ENCODE measurements at places on chromosomes 2 and 18.

DNA sequence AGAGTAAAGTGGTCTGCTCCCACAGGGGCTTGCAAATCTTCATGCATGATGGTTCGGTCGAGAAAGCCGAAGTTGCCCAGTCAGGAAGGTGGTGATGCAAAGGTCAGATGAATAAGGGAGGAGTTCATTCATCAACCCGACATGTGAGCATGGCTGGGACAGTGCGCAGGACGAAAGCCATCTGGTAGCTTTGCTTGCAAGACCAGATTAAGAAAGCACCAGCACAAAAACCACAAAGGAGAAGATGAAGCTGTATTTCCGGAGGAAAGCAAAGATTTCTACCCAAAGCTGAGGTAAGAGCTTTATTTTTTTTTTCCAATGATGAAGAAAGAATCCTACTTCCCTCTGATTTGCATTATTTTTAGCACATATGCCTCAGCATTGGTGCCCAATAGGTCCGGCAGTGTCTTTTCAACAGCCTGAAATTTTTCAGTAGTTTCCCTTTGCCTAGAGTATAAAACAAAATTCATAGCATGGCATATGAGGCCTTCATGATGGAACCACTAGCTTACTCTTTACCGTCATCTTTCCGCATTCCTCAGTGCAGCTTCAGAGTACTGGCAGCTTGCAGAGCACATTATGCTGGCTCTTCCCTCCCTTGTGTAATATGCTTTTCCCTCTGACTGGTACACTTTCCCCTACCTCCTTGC lies 112.0 kb upstream of the THOC1 start:
- no peak for DNase-seq

DNA sequence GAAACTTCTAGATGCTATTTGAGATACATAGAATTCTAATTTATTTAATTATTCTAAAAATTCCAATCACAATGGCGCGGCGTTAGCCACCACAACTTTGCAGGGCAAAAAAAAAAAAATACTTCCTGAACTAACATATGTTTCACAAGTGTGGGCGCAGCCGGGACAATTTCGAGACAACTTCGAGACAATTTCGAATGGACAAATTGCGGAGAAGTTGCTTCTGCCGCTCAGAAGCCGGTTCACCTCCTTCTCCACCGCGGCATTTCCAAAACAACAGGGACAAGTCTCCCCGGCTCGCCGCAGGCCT lies 842 bp downstream of the PAX3 start:
- no peak for DNase-seq

- DNase-seq: no peak
Observed at GRCh38 chr2:200408428-200409316, 101.2 kb downstream of the KCTD18 start.

DNA sequence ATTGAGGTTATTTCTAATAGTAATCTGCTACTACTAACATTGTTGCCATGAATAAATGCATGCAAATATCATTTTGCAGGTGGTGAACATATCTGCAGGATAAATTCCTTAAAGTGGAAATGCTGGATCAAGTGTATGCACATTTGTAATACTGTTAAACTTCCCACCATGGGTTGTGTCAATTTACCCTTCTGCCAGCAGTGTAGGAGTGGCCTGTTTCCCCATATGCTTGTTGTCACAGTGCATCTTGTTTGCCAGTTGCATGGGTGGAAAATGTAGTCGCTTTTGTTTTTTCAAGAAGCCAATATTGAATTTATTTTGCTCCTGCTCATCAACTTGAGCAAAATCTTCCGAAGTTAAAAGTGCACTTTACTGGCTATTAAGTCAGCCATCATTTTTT lies 139.0 kb upstream of the ACKR3 start:
- DNase-seq: no peak

DNA sequence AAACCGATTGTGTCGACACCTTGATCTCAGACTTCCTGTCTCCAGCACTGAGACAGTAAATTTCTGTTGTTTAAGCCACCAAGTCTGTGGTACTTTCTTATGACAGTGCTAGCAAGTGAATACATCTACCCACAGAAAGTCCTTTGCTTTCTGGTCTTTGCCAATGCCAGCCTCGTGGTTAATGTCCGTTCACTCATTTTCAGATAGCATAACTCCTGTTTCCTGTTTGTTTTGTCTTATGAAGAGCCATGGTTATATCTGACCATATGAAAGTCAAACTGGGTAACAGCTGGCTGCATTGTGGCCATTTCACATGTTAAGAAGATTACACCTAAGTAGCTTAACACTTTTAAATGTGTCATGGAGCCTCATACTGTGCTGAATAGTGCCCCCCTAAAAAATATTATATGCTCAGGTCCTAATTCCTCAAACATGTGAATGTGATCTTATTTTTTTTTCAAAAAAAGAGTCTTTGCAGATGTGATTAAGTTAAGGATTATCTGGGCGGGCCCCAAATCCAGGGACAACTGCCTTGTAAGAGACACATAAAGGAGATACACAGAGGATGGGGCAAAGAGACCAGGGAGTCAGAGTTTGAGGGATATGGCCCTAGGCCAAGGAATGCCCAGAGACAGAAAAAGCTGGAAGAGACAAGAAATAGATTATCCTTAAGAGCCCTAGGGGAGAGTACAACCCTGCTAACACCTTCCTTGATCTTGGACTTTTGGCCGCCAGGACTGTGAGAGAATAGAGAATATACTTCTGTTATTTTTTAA lies 118.0 kb downstream of the KCNE4 start:
- no peak for DNase-seq

- DNase-seq: no peak
Observed at GRCh38 chr2:213932-214693, 49.7 kb downstream of the SH3YL1 start.

DNA sequence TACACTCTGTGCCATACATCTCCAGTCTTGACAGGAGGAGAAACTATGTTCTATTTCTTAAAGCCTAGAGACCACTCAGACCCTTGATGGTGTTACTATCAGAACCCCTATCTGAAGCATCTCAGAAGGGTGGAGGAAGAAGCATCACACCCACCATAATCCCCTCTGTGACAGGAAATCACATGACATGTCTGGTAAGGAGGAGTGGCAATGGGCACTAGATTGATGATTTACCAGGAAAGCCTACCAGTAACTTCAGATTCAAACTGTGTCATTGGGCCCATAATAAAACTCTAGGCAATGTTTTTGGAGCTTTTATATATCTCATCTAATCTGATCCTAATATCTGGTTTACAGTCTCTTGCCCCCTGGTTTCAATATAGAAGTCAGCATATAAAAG lies 37.1 kb upstream of the C2orf66 start:
- no peak for DNase-seq

Data from muscle of arm (tissue), 14 donors.